ENCODE measurements at places on chromosomes 2 and 18. TPM values are rescaled to one million over a fixed set of nuclear protein-coding genes. Genes with fewer than 3 reads are reported as not detected.

Gene EIPR1
- polyA plus RNA-seq = 32.2 TPM

Gene MATN3
- not detected for polyA plus RNA-seq

Gene LNPK
- 4.1 TPM for polyA plus RNA-seq

Gene EVA1A
- not detected for polyA plus RNA-seq

Gene UGT1A1
- polyA plus RNA-seq = not detected

Gene GRP
- not detected for polyA plus RNA-seq

Gene SCYGR4
- polyA plus RNA-seq = not detected

DNA sequence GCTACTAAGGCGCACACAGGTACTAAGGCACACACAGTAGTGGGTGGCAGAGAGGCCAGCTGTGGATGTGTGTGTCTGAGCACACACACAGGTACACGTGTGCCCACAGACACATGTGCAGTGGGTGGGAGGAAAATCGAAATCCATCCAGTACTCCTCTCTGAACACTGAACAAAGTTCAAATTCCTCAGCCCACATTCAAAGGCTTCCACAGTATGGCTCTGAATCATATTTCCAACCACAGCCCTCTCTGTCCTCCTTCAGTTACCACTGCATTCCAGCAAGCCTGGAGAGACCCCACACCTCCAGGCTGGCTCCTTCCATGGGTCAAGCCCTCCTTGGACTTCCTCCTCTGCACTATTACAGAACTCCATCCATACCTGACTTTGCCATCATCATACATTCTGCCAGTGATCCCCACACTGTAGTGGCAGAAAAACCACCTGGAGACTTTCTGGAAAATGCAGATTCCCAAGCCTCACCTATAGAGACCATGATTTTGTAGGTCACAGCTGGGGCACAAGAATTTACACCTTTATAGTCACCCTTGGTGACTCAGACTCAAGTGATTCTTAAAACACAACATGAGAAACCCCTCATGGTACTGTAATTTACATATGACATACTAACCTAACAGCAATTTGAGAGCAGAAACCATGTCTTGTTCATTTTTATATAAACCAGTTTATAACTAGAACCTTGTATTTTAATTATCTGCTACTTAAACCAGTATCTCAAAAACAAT, 31.4 kb downstream of the EPG5 start:
- H3K27ac ChIP-seq = no peak overlapping the region
- H3K27me3 ChIP-seq = no peaks in the 10 kb centered on the region
- H3K36me3 ChIP-seq = peaks cover 66% of the 10 kb centered on the region
- no peak overlapping the region for H3K4me3 ChIP-seq

DNA sequence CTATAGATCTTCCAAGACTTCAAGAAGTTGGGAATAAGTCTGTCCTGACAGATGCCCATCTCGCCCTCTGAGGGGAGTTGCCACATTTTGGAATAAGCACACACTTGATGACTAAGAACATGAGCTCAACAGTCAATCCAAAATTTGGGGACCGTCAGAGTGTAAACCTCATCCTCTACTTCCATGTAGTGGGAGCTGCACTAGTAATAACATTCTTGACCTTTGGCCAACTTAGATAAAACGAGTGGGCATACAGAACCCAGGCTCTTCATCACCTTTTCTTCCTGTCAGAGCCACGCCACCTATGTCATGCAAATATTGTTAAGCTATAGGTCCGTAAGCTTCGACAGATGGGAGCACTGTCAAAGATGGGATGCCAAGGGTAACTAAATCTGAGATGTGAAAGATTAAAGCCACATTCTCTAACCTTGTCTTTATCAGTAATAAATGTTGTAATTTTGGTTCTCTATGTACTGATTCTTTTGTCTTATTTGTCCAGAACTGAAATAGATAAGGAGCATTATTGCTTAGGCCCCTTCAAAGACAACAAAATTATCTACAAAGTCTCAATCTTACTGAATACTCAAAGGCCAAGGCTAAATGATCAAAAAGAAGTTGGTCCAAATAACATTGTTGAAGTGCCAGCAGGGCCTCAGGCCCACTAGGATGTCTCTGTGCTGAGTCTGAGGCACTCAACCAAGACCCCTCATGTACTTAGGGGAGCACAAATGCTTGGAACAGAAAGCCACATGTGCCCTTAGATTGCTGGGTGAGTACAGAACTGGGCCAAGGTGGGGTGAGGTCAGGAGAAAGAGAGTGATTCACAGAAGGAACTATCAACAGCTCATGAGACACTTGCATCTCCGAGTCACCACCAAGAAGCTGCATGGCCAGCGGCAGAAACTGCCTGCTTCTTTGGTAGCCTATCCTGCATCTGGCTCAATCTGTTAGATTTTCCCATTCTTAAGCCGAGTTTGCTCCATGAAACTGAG, 15.0 kb downstream of the CDH2 start:
- no peaks in the 10 kb centered on the region for H3K4me1 ChIP-seq
- H3K27me3 ChIP-seq = no peaks in the 10 kb centered on the region
- no peak for DNase-seq
- no peak overlapping the region for H3K27ac ChIP-seq
- no peak overlapping the region for H3K4me3 ChIP-seq
- H3K36me3 ChIP-seq = no peaks in the 10 kb centered on the region

- no peak for DNase-seq
- no peak overlapping the region for H3K27ac ChIP-seq
- H3K36me3 ChIP-seq = peaks cover 13% of the 10 kb centered on the region
Observed at GRCh38 chr2:24021122-24021998, 11.5 kb downstream of the MFSD2B start.

GRCh38 chr2:50746526-50746925, 285.4 kb downstream of the NRXN1 start:
- H3K27me3 ChIP-seq = no peaks in the 10 kb centered on the region
- H3K4me1 ChIP-seq = no peaks in the 10 kb centered on the region
- no peak overlapping the region for H3K27ac ChIP-seq
- no peak for DNase-seq

- no peaks in the 10 kb centered on the region for H3K27me3 ChIP-seq
- no peaks in the 10 kb centered on the region for H3K36me3 ChIP-seq
- H3K27ac ChIP-seq = no peak overlapping the region
- H3K4me3 ChIP-seq = no peak overlapping the region
- H3K4me1 ChIP-seq = no peaks in the 10 kb centered on the region
- no peak for DNase-seq
Observed at GRCh38 chr2:175195012-175195411, 13.5 kb upstream of the ATP5MC3 start.

GRCh38 chr2:54872780-54873179, 149.3 kb downstream of the EML6 start:
- peaks cover 1% of the 10 kb centered on the region for H3K4me1 ChIP-seq
- no peaks in the 10 kb centered on the region for H3K36me3 ChIP-seq
- no peak for DNase-seq
- no peaks in the 10 kb centered on the region for H3K27me3 ChIP-seq

DNA sequence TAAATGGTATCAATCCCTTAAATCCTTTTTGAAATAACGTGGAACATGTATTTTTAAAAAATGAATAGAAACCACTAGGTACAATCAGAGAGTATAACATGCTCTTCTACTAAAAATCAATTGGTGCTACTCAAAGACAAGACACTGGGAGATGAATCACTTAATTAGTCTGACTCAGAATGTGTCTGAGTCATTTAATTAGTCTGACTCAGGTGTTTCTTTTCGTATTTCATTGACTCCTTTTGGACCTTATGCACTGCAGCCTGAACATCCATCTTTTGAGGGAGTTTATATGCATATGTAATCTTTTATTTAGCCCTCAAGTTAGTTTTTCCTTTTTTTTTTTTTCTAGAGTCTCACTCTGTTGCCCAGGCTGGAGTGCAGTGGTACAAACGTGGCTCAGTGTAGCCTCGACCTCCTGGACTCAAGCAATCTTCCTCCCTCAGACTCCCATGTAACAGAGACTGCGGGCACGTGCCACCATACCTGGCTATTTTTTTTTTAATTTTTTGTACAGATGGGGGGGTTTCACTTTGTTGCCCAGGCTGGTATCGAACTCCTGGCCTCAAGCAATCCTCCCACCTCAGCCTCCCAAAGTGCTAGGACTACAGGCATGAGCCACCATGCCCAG, 26.5 kb downstream of the PPP4R3B start:
- H3K27me3 ChIP-seq = no peaks in the 10 kb centered on the region
- no peak for DNase-seq
- H3K36me3 ChIP-seq = peaks cover 7% of the 10 kb centered on the region

GRCh38 chr18:49655266-49656072, 93.6 kb downstream of the LIPG start:
- H3K27me3 ChIP-seq = no peaks in the 10 kb centered on the region
- no peaks in the 10 kb centered on the region for H3K36me3 ChIP-seq
- no peak overlapping the region for H3K4me3 ChIP-seq

DNA sequence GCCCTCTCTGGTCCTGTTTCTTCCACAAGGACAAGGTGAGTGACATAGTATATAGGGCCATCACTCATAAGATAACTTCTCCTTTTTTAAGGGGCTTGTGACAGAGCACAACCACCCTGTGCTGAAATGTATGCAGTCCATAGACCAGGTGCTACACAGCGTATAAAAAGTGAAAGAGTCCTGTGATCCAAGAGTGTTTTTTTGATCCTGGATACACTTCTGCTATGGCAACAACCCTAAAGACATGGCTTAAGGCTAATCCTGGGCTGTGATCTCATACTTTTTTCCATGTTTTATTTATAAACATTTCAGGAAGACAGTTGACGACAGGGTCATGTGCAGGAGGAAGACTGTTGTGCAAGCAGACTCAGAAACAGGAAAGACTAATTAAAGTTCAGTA, 400.5 kb upstream of the TCF4 start:
- H3K36me3 ChIP-seq = no peaks in the 10 kb centered on the region
- no peak overlapping the region for H3K4me3 ChIP-seq
- peak; percentile 13 for DNase-seq
- no peaks in the 10 kb centered on the region for H3K27me3 ChIP-seq
- H3K4me1 ChIP-seq = no peaks in the 10 kb centered on the region

DNA sequence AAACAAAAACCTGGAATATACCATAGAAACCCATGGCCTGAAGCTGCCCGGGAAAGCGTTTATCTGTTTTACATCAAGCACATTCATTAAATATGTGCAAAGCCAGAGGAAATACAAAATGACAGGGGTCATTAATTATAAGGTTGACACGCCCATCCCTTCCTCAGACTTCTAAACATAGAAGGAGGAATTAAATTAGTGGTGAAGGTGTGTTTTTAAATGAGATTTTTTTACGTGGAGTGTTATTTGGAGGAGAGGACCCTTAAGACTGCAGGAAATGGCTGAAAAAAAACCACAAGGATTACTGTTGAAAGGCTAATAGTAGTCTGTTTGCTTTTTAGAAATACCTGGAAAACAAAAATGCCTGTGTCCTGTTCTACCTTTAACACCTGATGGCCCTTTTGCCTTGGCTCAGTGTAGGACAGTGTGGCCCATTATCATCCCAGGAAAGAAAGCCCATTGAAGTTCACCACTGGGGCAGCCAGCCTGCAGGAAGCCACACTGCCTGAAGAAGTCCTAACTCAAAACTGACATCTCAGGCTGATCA, 123.2 kb downstream of the EPHA4 start:
- no peaks in the 10 kb centered on the region for H3K27me3 ChIP-seq
- H3K4me1 ChIP-seq = peaks cover 22% of the 10 kb centered on the region
- H3K36me3 ChIP-seq = no peaks in the 10 kb centered on the region

- H3K36me3 ChIP-seq = no peaks in the 10 kb centered on the region
- H3K4me1 ChIP-seq = no peaks in the 10 kb centered on the region
- H3K4me3 ChIP-seq = no peak overlapping the region
Observed at GRCh38 chr2:76599732-76600368, 889.1 kb upstream of the GCFC2 start.

DNA sequence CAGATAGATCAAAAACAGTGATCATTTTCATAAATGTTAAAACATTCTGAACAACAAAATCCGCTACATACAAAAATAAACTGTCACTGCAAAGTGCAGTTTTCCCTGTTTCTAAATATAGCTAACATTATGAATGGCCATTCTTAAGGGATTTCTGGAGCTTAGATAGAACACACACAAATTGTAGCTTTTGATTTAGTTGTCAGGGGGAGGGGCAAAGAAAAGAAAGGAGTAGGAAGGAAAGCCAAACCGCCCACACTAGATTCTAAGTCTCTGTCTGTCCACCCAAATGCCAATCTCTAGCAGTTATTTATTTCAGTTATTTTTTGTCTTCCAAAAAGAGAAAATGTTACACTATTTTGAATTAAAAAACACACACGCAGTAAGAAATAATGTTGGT, 182.4 kb downstream of the CDH2 start:
- DNase-seq = no peak
- no peak overlapping the region for H3K27ac ChIP-seq
- H3K4me3 ChIP-seq = no peak overlapping the region

DNA sequence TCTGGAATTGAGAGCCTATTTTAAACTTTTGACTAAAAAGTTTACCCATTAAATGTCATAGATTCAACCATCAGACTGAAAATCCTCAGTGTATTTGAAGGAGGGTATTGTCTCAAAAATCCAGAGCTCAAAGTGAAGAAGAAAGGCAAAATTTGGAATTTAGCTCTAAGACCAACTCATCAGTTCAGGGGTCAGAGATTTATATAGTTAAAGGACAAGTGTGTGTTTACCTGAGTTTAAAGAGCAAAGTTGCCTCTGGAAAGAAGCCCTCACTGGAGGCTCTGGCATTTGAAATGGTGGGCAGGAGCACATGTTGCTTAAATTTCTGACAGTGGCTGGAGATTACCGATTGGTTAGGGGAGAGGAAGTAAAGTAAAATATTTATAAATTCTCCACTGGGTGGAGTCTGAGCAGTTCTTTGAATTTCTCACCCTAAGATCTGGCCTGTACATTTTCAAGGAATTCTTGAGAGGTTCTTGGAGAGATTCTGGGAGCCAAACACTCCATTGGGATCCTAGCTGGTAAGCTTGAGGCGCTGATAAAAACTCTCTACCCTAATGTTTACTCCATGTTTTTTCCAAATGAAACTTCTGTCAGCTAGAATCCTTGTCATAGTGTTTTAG, at the start of gene KYNU:
Gene KYNU (plus strand): TSS at position 449 of the 623 bp plus-strand sequence. CDS start 7,704 bp downstream, outside the sequence.
- H3K4me3 ChIP-seq = peak within 1 kb of the TSS; percentile 53
- H3K27me3 ChIP-seq = no peaks in the 10 kb centered on the region
- DNase-seq = peak; percentile 70
- peaks cover 6% of the 10 kb centered on the region for H3K36me3 ChIP-seq

DNA sequence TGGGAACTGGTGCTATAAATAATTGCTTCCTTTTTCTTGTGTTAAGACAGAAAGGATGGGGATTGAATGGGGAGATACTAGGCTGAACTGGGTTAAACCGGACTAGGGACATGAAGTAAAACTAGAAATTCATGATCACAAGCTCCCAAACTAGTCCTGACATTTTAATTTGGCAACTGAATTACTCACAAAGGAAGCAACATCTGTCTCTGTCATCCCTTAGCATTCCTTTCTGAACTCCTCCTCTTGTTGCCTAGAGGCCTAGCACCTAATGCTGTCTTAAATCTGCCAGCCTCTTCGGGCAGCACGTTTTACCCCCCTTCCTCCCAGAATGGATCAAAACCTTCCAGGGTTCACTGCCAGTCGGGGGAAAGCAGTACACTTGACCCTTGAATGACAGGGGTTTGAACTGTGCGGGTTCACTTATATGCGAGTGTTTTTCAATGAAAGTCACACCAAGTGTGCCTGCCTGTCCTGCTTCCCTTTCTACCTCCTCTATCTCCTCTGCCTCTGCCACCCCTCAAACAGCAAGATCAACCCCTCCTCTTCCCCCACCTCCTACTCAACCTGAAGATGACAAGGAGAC, 8.2 kb downstream of the KCTD1 start:
- H3K36me3 ChIP-seq = no peaks in the 10 kb centered on the region
- no peaks in the 10 kb centered on the region for H3K4me1 ChIP-seq

All from B cell (primary cell).